ENCODE measurements at places on chromosomes 4 and X.

GRCh38 chrX:18676470-18676869 is 4.6 kb upstream of the RS1 start:
- DNase-seq, result no peak

DNA sequence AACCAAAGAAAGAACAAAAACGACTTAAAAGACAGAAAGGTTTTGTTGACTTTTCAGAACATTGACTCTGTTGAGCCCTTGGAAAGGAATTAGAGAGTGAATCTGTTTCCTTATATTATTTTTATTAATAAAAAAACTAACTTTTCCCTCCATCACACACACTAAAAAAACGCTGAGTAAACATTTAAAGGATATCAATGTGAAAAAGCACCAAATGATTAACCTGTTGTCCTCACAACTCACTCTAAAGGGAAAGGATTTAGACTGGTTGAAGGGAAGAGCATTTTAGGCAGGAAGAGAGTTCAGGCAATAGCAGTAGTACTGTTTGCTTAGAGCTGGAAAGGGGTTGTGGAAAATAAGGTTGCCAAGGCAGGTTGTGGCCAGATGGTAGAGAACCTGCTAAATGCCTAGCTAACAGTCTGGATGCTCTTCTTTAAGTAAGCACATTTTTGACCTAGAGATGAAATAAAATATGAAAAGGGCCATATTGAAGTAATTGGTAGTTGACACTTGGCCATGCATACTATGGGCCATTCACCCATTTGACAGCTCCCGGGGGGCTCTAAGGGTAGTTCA is 98.0 kb upstream of the NDP start:
- DNase-seq, result no peak

- DNase-seq, result no peak
Measured at GRCh38 chr4:175422331-175422730, 389.7 kb downstream of the GPM6A start.

- no peak for DNase-seq
Measured at GRCh38 chrX:149365552-149365951, 139.6 kb downstream of the IDS start.

DNA sequence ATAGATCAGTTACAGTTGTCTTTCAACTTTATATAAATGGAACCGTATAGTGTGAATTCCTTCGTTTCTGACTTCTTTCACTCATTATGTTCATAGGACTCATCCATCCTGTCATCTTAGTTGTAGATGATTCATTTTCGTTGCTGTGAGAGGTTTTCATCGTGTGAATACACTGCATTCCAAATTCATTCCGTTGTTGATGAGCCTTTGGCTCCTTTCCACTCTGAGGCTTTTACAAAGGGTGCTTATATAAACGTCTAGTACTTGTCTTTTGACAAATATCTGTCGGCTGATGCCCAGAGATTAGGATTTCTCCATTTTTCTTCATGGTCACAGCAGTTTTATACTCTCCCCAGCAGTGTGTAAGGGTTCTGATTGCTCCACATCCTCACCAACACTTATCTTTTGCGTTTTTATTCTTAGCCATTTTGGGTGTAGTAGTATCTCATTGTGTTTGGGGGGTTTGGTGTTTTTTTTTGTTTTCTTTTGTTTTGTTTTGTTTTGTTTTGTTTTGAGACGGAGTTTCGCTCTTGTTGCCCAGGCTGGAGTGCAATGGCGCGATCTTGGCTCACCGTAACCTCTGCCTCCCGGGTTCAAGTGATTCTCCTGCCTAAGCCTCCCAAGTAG is 48.6 kb downstream of the LRP2BP start:
- DNase-seq, result no peak

GRCh38 chr4:66178906-66179305 is 508.6 kb upstream of the EPHA5 start:
- DNase-seq, result no peak

GRCh38 chrX:112645774-112646173 is 34.0 kb downstream of the LHFPL1 start:
- DNase-seq, result no peak

DNA sequence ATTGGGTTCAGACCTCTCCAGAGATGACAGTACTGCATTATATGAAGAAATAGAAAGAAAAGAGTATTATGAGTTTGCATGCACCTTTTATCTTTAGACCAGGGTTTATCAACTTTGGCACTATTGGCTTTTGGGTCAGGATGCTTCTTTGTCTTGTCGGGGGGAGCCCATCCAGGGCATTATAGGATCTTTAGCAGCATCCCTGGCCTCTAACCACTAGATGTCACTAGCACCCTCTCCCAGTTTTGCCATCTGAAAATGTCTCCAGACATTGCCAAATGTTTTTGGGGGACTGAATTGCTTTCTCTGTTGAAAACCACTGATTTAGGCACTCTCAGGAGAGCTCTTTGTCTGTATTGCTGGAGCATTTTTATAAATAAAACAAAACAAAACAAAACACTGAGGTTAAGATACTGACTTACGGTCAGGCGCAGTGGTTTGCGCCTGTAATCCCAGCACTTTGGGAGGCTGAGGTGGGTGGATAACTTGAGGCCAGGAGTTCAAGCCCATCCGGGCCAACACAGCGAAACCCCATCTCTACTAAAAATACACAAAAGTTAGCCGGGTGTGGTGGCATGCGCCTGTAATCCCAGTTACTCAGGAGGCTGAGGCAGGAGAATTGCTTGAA is 23.6 kb downstream of the CA5B start:
- DNase-seq, result no peak

DNA sequence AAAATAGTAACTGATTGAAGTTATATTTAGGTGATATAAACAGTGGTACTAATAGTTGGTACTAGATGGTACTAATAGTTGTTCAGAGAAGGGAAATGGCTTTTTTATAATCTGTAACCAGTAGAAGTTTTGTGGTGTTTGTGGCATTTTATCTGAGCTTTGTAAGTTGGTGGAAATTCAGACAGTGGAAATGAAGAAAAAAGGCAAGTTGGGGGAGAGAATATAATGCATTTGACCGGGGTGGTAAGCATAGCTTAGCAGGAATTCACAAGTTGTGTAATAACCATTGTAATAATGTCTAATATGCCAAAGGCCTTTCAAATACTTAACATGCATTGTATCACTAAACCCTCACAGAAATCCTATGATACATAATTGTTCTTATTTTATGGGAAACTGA is 36.3 kb downstream of the DTHD1 start:
- no peak for DNase-seq

- DNase-seq, result no peak
Measured at GRCh38 chr4:153916273-153916755, 127.4 kb upstream of the SFRP2 start.

GRCh38 chr4:27684610-27685011 is 824.0 kb downstream of the STIM2 start:
- DNase-seq, result peak; percentile 20

DNA sequence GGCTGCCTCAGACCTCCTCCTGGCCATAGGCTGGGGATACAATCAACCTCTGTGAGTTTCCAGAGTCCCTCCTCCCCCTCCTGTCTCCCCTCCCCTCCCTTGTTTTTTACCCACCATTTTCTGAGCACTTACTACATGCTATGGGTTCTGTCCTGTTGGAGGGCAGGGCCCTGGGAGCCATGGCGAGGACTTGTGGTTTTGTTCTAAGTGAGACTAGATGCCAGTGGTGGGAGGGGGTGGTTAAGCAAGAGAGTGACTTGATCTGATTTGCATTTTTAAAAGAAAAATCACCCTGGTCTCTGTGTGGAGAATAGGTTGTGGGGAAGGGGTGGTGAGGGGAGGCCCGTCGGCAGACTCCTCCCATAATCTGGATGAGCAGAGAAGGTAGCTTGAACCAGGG is 39.5 kb downstream of the EFNB1 start:
- DNase-seq, result no peak

Measured in heart left ventricle (tissue), 16 donors.